ENCODE measurements at places on chromosomes 2 and 18.

- no peak for DNase-seq
Observed at GRCh38 chr2:39246382-39246980, 2.7 kb upstream of the CDKL4 start.

DNA sequence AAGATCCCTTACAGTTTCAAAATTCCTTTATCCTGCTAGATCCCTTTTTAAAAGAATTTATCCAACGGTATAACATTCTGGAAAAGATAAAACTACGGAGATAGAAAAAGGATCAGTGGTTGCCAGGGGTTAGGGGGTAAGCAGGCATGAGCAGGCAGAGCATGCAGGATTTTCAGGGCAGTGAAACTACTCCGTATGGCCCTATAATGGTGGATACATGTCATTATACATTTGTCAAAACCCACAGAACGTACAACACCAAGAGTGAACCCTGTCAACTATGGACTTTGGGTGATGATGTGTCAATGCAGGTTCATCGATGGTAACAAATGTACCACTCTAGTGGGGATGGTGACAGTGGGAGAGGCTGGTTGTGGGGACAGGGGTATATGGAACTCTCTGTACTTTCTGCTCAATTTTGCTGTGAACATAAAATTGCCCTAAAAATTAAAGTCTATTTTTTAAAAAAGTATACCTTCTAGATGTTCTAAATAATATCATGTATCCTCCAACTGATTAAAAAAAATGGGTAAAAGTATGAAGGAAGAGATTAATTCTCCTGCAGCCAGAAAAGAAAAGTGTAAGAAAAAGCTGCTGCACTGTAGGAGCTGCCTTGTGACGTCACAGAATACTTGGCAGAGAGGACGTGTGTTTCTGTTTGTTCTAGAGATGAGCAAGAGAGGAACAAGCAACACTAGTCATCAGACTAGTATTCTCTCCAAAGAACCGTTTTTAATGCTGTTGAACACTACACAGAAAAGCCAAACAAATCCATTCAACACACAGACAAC, 23.6 kb downstream of the ANKRD44 start:
- peak; percentile 95 for DNase-seq

GRCh38 chr2:9846554-9846953, 3.3 kb downstream of the TAF1B start:
- DNase-seq = peak; percentile 19

- DNase-seq = no peak
Observed at GRCh38 chr2:179233083-179233490, 31.5 kb downstream of the SESTD1 start.

- DNase-seq = peak; percentile 79
Observed at GRCh38 chr2:234564699-234565098, 67.8 kb upstream of the ARL4C start.

GRCh38 chr2:138600732-138601457, 99.3 kb downstream of the SPOPL start:
- DNase-seq = peak; percentile 5
